Stimulated activated CD4-positive, alpha-beta T cell treated with anti-CD3 and anti-CD28 coated beads, Interleukin-1b, Interleukin-23, amount 100 ng/mL, for 24 hours (primary cell): ENCODE measurements at places on chromosomes 3 and 15.

- no peak for DNase-seq
Measured at GRCh38 chr3:52845691-52846431, 11.0 kb upstream of the MUSTN1 start.

DNA sequence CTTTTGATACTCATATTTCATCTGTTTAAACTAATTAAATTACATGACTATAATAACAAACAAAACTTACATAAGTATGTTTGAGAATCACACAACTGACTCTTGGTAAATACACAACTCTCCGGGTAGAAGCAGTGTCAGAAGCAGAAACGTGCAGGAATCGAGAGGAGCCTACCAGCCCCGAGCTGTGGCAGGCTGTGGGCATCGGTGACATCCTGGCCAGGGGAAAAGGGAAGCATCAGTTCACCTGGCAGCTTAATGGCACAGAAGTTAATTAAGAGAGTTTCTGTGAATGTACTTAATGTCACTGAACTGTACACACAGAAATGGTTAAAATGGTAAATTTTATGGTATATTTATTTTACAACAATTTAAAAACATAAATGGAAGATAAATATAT, 90.2 kb downstream of the CRTC3 start:
- no peak for DNase-seq

GRCh38 chr15:63969652-63970421, 76.4 kb downstream of the DAPK2 start:
- DNase-seq, result no peak

GRCh38 chr3:193812791-193813500, 219.9 kb downstream of the OPA1 start:
- DNase-seq, result no peak

- DNase-seq, result no peak
Measured at GRCh38 chr3:9246189-9246588, 3.3 kb downstream of the SRGAP3 start.

DNA sequence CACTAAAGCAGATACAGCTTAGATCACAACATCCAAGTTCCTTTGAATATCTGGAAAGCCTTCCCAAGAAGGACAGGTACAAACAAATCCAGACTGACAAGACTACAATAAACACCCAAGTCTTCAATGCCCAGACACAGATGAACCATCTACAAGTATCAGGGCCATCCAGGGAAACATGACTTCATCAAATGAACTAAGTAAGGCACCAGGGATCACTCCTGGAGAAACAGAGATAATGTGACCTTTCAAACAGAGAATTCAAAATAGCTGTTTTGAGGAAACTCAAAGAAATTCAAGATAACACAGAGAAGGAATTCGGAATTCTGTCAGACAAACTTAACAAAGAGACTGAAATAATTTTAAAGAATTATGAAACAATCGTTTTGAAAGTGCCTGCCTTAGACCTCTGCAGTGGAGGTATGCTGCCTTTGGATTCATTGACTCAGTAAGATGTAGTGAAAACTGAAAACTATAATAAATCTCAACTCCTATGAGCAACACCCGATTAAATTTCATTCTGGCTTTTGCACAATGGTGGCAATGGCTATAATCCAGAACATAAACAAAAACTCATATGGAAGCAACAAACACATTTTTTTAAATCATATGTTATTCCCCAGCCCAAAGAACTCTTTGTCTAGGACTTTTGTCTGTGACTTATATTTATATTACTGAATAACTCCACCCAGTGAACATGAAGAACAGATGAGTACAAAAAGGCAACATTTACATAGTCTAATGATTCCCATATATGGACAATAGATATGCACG, 12.6 kb upstream of the COL8A1 start:
- DNase-seq, result no peak

GRCh38 chr3:140532793-140533330, 145.0 kb upstream of the TRIM42 start:
- DNase-seq, result no peak

DNA sequence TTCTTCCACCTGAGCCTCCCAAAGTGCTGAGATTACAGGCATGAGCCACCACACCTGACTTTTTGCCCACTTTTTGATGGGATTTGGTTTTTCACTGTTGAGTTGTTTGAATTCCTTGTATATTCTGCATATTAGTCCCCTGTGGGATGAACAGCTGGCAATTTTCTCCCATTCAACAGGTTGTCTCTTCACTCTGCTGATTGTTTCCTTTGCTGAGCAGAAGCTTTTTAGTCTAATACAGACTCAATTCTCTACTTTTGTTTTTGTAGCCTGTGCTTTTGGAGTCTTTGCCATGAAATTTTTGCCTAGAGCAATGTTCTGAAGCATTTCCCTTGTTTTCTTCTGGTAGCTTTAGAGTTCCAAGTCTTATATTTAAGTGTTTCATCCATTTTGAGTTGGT, 62.7 kb upstream of the MFGE8 start:
- DNase-seq, result no peak

- no peak for DNase-seq
Measured at GRCh38 chr15:57922776-57923175, 142.7 kb downstream of the ALDH1A2 start.

DNA sequence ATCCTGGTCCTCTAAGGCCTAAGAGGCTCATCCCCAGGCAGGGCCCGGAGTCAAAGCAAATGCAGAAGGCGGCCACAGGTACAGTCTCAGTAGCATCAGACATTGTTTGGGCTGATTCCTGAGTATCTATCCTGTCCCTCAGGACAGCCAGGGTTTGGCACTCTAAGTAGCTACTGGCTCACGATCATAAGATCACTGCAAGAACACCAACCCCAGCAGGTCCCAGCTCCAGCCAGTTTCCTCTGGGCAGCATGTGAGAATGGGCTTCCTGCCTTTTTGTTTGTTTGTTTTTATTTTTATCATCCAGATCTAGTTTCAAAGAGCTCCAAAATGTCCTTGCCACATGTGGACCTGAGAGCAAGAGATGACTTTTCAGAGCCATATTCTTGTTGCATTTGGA, 32.7 kb downstream of the LRRFIP2 start:
- DNase-seq, result no peak

DNA sequence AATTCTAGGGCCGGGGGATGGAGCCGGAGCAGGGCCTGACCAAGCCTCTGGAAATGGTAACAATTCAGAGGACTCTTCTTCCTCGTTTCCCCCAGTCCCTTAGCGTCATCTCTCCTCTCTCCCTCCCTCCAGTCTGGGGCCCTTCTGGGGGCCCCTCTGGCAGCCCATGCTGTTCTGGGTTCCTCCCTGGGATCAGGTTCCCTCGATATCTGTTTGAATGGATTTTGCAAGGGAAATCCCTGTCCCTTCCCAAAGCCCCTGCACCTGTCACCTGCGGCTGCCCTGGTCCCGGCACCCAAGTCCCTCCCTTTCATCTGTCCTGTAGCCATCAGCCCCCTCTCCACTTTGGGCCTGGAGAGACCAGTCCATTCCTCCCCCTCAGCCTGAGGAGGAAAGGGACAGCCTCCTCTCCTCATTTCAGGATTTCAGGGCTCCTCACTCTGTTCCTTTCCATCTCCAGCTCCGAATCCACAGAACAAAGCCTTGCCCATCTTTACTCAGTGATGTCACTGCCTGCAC, 1.7 kb upstream of the PLCB2 start:
- no peak for DNase-seq

- no peak for DNase-seq
Measured at GRCh38 chr15:41423979-41424659, 7.2 kb downstream of the RTF1 start.

DNA sequence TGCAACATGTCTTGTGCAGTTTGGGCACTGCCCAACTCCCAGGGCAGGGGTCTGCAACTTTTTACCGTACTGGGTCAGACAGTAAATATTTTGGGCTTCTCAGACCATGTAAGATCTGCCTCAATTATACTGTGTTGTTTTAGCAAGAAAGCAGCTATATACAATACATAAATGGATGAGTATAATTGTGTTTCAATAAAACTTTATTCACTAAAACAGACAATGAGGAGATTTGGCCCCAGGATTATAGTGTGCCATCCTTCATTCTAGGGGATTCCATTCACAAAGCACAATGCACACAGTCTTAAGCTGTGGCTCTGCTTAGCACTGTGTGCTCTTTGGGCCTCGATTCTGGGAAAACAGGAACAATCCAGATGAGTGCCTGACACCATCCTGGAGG, 354.4 kb upstream of the PROK2 start:
- no peak for DNase-seq

DNA sequence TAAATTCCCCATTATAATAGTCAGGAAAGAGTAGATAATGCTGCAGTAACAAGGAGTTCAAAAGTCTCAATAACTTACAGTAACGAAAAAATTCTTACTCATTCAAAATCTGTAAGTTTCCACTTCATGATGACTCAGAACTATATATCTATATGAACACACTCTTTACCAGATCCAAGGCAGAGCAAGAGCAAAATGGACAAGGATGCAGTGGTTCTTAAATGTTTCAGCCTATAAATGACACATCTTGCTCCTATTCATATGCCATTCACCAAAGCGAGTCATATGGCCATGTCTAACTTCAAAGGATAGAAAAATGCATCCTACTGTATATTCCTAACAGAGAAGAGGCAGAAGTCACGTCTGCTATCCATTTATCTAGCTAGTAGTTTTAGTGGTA, 787.7 kb downstream of the NAALADL2 start:
- no peak for DNase-seq

DNA sequence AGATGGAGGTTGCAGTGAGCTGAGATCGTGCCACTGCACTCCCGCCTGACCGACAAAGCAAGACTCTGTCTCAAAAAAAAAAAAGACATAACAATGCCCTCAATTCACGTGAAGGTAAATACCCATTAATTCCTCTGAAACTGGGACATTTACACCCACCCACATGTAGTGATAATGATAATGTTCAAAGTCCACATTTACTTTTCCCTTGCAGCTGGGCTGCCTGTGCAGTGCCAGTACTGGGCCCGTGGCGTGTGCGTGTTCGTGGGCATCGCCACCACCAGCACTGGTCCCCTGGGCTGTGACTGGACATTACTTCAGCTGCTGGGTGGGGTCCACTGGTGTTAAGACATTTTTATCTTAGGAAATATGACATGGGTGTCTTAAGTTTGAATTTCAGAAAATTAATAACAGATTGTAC, 123.6 kb downstream of the SLC25A26 start:
- DNase-seq, result no peak

DNA sequence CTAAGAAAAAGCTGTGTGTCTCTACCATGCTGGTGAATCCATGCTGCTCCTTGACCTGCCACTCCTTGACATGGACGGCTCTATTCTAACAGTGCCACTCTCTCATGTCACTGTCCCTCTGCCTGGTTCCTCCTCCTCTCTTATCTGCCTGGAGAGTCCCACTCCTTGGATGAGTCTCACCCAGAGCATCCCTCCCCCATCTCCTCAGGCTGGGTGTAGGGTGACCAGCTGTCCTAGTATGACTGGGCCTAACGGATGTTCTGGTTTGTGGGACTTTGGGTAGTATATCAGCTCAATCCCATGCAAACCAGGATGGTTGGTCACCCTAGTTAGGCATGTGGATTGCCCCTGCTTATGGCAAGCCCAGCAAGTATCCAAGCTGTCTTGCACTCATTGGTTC, 54.3 kb downstream of the LIPC start:
- DNase-seq, result no peak

GRCh38 chr15:36925653-36926426, 174.5 kb downstream of the MEIS2 start:
- no peak for DNase-seq

GRCh38 chr3:51378726-51379125, 6.4 kb upstream of the MANF start:
- DNase-seq, result no peak

DNA sequence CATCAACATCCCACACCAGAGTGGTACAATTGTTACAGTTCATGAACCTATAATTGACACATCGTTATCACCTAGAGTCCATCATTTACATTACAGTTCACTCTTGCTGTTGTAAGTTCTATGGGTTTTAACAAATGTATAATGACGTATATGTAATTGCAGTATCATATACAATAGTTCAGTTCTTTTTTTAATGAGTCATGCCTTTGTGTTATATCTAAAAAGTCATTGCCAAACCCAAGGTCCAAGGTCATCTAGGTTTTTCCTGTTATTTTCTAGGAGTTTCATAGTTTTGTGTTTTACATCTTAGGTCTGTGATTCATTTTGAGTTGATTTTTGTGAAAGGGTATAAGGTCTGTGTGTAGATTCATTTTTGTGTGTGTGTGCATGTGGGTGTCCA, 160.9 kb upstream of the GALNT15 start:
- no peak for DNase-seq

DNA sequence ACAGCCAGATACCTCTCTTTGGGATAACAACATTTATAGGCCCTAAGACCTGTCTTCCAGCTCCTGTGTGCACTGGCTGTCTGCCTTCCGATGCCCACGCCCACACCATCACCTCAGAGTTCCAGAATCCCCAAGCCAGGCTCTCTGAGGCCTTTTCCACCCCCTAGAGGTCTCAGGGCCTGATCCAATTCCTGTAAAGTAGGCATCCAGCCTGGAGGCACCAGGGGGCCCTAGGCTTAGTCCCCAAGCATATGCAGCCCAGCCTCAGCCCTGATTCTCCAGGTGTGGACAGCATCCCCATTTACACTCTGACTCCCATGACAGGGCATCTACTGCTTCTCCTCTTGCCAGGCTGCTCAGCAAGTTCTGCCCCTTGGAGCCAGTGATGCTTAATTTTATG, 72.7 kb upstream of the CORO2B start:
- DNase-seq, result no peak

DNA sequence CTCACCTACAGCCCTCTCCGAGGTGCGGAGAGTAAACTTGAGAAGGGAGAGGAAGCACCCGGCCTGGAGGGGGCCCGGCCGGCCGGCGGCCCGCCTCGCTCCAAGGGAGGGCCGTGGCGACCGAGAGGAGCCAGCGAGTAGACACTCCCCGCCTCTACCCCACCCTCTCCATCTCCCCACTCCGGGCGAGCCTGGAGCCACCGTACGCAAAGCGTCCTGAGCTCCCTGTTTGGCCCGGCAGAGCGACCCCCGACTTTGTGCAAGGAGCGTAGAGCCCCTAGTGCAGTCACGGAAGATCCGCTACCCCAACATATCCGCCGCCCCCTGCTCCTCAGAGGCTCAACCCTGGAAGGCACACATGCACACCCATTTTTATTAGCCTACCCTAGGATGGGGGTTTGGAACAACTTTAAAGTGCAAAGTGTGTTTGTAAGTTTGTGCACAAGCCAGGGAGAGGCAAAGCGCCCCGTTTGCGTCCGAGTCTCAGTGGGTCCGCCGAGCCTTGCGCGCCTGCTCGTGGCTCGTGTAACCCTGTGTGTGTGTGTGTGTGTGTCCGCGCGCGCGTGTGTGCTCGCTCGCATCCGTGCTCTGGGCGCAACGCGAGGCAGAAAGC, 508 bp upstream of the SMAD6 start:
- no peak for DNase-seq
